Mucosa of gallbladder (tissue), 1 donor: ENCODE measurements at places on chromosomes 7 and 10. TPM values are rescaled to one million over a fixed set of nuclear protein-coding genes. Genes with fewer than 3 reads are reported as not detected.

DNA sequence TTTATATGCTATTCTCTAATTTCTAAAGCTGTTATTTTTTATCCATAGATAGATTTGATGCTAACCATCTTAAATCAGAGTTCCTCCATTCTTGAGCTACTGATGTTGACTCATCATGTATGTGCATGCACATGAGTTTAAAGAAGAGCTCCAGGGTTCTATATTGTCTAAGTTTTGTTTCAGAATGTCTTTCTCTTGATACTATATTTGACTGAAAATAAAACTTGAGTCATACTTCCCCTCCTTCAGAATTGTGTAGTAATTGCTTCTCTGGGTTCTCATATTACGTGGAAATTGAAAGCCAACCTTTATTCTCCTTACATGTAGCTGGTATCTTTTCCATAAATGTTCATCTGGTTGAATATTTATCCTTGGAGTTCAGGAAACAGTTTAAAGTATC lies 89.4 kb downstream of the LRRTM3 start:
- DNase-seq = no peak

Gene TAS2R4
- 1.0 TPM for total RNA-seq

DNA sequence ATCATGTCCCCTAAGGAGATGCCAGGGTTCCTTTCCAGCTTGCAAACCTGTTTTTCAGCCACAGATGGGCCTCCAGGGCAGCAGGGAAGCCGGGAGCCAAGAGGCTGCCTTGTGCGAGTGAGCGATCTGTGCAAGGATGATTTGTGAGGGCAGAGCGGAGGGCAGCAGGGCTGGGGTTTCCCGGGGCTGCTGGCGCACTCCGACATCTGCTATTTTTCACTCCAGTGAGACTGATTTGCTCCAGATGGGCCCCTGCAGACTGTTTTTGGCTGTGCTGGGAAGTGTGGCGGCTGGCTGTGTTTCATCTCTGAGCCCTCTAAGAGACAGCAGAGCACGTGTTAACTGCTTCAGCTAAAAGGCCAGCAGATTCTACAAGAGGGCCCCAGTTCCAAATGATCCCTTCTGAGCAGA lies 466.2 kb downstream of the TYW1 start:
- peak; percentile 66 for DNase-seq

Gene SPDYE2
- not detected for total RNA-seq

- no peak for DNase-seq
Observed at GRCh38 chr10:84837877-84838276, 509.5 kb downstream of the CCSER2 start.
